ENCODE measurements at places on chromosomes 1 and 21.

GRCh38 chr1:109655615-109656519 lies at the start of gene GSTM4:
GSTM4 (plus strand) TSS chr1:109656099; CDS start chr1:109656390, 291 bp downstream.
- DNase-seq: peak; percentile 72

GRCh38 chr1:230728710-230729392 lies 14.9 kb upstream of the AGT start:
- DNase-seq: no peak

DNA sequence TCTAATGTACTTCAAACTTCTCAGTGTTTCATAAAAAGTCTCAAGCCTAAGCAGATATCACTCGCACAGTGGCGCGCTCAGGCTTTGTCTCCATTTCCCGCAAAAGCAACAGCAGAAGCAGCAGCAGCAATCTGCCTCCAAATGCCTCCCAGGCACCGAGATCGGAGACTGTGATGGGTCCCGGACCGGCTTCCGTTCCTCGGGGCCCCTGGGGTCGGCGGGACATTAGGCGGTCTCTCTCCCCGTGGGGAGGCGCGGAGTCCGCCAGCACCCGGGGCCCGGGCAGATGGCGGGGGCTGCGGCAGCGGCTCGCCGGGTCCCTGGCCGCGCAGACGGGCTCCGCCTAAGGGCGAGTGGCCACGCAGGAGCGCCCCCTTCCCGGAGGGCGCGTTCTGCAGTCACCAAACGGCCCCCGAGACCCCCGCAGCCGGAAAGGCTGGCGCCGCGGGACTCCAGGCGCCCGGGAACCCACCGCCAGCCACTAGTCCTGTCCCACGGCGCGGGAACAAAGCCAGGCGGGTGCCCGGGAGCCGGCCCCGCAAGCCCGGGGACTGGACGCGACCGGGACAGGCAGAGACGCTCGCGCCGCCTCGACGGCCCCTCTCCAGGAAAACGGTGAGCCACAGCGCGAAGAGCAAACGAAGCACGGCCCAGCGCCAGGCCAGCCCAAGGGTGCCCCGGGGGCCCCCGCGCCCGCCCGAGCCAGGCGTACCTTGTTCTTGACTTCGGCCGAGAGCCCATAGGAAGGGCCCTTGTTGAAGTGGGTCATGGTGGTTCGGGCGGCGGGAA lies 590 bp downstream of the CNN3 start:
- DNase-seq: peak; percentile 8

DNA sequence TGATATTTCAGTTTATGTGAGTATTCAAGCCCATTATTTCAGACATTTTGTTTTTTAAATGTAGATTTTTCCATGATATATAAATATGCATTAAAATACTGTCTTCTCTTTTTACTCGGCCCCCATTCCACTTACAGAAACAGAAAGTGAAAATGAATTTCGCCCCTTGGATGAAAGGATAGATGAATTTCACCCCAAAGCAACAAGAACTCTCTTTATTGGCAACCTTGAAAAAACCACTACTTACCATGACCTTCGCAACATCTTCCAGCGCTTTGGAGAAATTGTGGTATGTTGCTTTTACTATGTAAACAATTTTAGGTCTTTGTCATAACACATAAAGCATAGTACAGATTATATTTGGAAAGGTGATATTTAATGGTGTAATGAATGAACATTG lies 59.9 kb downstream of the ZBTB17 start:
- DNase-seq: no peak

DNA sequence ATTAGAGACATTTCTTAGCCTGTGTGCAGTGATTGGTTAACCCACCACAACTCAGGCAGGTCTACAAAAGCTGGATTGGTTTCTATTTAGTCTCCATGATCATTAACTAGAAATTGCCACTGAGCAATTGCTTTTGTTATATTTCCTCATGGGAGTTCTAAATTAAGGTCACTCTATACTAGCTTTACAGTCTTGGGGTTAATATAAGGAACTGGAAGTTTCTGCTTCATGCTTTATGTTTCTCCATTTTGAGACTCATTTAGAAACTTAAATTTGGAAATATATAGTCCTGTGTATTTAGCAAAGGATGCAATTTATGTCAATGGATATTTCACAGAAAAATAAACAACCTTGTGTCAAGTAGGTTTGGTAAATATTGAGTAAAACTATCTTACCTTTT lies 137.5 kb downstream of the HLX start:
- DNase-seq: no peak

Data from CD4-positive, alpha-beta T cell treated with Interleukin-1 beta for 1 hour (primary cell).